Stimulated activated CD4-positive, alpha-beta T cell treated with anti-CD3 and anti-CD28 coated beads, TNF-alpha, amount 100 ng/mL, for 24 hours (primary cell): ENCODE measurements at places on chromosomes 16 and 17.

DNA sequence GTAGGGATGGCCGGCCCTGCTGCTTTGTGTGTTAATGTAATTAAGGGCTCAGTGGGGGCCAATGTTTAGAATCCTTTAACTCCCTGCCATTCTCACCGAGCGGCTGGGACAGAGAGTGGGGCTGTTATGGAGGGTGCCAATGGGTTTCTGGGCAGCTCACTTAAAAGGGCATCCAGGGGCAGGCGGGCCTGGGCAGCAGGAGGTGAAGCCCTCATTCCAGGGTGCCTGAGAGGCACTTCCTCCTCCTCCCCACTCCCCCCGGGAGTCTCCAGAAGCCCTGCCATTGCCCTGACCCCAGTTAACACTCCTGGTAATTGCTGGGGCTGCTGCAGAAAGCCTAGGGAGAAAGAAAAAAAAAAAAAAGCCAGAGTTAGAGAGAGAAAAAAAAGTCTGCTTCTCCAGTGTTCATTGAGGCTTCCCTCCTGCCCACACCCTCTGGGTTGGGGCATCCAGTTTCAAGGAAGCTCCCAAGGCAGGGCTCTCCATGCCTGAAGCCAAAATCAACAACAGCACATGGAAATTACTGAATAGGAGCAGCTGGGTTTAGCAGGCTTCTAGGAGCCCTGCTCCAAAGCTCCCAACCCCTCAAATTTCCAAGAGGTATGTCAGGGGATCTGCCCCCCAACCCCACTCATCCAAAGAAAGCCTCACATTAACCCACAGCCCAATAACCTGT, 28.0 kb downstream of the CUEDC1 start:
- no peak for DNase-seq

GRCh38 chr17:27630607-27631410, at the start of gene LGALS9:
Gene LGALS9 (plus strand): TSS chr17:27631188. CDS start chr17:27631266, 78 bp downstream.
- no peak for DNase-seq

DNA sequence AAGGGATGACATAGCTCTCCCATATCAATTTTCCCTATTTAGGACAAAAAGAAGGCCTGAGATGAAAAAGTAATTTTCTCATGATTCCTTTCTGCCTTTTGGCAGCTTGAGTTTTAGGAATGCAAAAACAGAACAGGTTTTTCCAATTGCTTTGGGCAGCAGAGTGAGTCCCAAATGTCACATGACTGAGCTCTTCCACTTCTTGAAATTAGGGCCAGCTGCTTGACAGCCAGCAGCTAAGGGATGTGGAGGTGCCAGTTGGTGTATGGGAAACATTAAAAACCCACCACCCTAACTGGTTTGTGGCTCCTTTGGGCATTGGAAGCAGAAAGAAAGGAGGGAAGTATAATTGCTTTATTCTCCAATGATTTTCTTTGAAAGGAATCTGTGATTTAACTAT, 133.8 kb upstream of the FAM20A start:
- DNase-seq: no peak

GRCh38 chr17:17309356-17309755, 6.2 kb downstream of the NT5M start:
- DNase-seq: no peak

DNA sequence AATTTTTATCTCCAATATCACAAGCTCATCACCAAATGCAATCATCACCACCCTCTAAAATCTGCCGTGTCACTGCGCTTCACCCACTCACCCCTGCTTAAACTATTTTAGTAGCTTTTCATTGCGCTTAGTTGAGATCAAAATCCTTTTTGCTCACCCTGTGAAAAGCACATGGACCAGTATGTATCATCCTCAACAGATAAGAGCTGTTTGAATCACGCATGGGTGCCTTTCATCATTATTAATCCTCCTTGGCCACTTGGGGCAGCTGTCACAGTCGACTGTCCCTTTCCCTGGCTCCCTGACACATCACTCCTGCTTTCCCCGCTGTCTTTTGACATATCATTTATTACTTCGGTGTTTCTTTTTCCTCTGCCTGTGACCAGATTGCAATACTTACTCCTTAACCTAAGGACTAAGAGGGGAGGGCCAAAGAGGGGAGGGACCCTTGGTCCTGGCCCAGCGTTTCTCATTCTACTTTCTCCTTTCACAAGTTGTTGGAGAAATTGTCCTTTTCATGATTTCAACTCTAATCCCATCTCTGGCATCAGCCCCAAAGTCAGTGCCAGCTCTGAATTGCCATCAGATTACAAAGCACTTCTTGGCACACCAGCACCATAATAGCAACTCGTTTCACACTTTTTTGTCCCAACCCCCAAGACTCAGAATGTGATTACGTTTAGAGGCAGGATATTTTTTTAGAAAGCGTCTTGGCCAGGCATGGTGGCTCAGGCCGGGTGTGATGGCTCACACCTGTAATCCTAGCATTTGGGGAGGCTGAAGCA, 8.6 kb upstream of the KDM6B start:
- no peak for DNase-seq
